Umbilical cord (tissue), 2 donors: ENCODE measurements at places on chromosomes 7 and 10. TPM values are rescaled to one million over a fixed set of nuclear protein-coding genes. Genes with fewer than 3 reads are reported as not detected.

Gene NPSR1
- not detected for total RNA-seq

- peak; percentile 29 for DNase-seq
Measured at GRCh38 chr10:12391206-12391605, 41.9 kb downstream of the CAMK1D start.

Gene SYT15B
- 8.2 TPM for total RNA-seq

DNA sequence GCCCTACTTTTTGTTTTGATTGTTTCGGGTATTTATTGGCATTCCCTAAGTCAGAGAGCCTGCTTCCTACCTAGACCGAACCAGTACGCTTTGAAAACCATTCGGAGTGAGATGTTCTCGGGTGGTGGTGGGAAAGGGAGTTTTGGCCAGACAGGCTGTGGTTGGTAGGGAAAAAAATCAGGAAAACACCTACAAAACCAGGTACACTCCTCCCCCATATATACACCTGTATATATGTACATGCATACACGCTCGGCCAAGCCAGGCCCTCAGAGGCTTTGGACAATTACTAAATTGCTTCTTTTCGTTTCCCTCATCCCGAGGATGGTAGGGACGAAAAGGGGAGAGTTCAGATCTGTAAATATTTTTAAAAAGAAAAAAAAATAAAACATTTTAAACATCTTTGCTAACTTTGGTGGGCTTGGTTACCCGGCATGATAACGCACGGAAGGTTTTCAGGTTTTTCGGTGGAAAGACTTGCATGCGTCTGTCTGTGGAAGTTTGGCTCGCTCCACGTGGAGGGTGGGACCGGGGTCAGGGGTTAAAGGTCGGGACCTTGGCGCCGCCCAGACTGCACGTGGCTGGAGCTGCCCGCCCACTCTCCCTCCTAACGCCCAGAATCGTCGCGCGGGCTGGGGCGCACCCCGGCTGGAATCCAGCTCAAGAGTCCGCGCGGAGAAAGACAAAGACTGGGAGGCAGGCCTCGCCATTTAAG lies 2.5 kb downstream of the HMX2 start:
- no peak for DNase-seq

DNA sequence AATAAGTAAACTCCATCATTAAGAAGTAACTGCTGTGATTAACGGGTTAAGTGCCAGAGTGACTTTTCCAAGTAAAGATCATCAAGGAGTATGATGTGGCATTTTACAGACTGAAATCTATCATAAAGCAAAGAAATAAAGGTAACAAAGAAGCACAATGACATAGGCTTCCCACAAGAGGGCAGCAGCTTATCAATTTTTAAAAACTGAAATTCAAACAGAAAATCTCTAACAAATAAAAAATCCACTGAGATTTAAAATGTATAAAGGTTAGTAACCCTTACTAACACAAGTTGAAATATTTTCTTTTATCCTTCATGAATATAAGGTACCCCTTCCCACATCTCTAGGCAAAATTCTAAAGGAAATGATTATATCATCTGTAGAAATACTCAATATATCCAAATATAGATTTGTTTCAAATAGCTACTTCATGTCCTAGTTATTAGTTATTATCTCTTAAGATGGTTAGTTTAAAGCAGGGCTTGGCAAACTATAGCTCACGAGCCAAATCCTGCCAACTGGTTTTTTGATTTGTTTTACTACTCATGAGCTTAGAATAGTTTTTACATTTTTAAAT lies 29.2 kb downstream of the FAM3C start:
- peak; percentile 48 for DNase-seq
